Thoracic aorta (tissue), 2 donors: ENCODE measurements at places on chromosomes 4 and X.
A peak's percentile ranks its signal among the peaks of the same experiment; 100 is the strongest.

DNA sequence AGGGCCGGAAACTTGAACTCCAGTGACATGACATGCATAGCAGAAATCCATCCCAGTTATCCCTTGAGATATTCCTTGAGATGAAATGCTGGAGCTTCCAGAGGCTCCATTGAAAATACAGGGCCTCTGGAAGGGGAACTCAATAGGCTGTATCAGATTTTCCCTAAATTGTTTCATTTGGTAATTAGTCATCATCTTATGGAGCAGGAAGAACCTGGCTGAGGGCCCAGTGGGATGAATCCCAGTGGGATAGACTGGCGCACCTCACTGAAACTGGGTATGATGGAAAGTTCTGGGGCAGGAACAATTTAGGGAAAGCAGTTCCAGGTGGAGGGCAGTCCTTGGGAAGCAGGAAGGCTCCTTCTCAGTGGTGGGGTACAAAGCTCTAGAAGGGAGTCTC is 307.8 kb upstream of the DIPK2B start:
- no peak for DNase-seq

DNA sequence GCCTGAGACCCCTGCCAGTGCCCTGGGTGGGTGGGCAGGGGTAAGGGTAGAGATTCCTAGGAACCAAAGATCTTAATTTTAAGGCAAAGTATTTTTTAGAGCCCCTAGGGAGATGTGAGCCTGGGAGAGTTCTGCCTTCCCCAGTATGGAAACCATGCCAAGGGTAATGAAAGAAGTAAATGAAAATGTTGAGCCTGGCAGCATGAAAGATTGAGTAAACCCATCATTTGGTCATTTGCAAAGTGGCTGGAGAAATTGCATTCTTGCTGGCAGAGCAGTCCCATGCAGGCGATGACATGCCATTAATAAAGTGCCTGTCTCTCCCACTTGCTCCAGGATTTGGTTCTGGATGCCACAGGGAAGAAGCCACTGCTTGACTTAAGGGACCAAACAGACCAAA is 60.7 kb upstream of the GPC4 start:
- DNase-seq = no peak

DNA sequence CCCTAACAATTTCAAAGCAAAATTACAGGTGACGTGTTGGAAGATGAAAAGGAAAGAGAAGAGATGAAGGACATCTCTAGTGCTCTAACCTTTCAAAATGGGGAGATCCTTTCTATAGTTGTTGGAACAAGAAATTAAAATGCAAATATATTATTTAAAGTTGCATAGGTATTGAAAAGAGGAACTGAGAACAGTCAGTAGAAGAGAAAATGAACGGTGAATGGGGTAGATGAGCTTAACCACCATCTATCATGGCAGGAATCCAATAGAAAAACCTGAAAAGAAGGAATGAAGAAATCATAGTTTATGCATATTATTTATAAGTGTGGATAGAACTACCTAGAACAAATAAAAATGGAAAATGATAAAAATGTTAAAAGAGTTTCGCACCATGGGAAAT is 42.0 kb downstream of the ANXA5 start:
- DNase-seq = no peak

- DNase-seq = no peak
Observed at GRCh38 chr4:183344523-183345255, 22.5 kb upstream of the CLDN24 start.

- no peak for DNase-seq
Observed at GRCh38 chr4:121227341-121227792, 63.2 kb upstream of the TNIP3 start.

GRCh38 chrX:41923978-41924683 is 777 bp upstream of the CASK start:
- no peak for DNase-seq

GRCh38 chrX:69025802-69026301 is 139.4 kb downstream of the PJA1 start:
- DNase-seq = no peak

GRCh38 chrX:133983974-133984845 is 1.2 kb downstream of the GPC3 start:
- no peak for DNase-seq

GRCh38 chrX:1378306-1378759 is 13.6 kb downstream of the SLC25A6 start:
- DNase-seq = no peak

- peak; percentile 2 for DNase-seq
Observed at GRCh38 chr4:189792924-189793618, 147.6 kb upstream of the FRG1 start.

- no peak for DNase-seq
Observed at GRCh38 chrX:142999199-142999701, 26.5 kb upstream of the SPANXN4 start.

- DNase-seq = no peak
Observed at GRCh38 chr4:146330392-146330791, 116.1 kb downstream of the REELD1 start.

DNA sequence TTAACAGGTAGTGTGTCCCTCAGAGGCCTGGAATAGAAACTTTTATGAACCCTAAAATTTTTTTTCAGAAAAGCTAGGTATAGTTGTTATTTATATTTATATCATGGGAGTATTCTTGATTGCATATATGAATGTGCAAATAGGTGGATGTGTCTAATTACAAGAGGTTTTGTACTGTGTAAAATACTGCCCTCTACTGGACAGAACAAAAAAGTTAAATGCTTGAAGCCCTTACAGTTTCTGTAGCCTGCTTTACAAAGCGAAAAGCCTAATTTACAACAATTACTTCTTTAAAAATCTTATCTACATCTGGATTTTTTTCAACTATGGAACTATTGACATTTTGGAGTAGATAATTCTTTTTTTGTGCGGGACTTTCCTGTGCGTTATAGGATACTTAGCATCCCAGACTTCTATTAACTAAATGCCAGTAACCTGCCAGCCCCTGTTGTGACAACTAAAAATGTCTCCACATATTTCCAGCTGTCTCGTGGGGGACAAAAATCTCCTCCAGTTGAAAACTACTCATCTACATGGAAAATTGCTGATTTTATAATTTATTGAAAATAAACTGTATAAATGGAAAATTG is 35.1 kb downstream of the ENPEP start:
- DNase-seq = no peak
